ENCODE measurements at places on chromosomes 4 and X.

GRCh38 chr4:119666653-119667091, 38.1 kb upstream of the PDE5A start:
- DNase-seq = no peak

- peak; percentile 19 for DNase-seq
These were observed 20.1 kb upstream of the TCEAL4 start for GRCh38 chrX:103565197-103565596.

DNA sequence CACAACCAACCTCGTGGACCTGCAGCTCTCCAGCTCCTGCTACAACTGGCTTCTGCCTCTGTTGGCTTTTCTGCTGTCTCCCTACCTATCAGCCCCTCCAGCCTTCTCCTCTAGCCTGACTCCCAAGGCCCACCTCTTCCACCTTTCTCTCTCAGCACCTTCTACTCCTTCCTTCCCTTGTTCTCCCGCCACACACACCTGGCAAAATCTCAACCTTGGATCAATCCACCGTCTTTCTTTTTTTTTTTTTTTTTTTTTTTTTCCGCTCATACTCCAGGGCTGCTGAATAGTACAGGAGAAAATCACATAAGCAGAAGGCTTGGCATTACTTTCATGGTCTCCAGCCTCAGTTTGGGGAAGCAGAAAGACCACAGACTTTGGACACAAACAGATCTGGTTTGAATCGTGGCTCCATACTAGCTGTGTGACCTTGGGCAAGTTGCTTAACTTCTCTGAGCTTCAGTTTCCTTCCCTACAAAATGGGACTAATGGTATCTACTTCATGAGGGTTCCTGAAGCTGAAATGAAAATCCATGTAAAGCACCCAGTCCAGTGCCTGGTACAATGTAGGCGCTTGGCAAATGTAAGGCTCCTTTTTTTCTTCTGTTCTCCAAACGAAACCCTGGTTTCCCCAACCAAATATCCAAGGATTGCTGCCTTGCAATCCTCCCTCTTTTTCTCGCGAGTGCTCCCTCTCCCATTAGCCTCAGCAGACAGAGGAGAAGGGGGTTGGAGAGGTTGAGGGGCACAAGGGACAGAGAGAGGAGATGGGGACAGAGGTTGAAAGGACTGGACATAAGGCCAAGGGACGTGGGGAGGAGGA, 1.7 kb downstream of the FGD1 start:
- DNase-seq = no peak

DNA sequence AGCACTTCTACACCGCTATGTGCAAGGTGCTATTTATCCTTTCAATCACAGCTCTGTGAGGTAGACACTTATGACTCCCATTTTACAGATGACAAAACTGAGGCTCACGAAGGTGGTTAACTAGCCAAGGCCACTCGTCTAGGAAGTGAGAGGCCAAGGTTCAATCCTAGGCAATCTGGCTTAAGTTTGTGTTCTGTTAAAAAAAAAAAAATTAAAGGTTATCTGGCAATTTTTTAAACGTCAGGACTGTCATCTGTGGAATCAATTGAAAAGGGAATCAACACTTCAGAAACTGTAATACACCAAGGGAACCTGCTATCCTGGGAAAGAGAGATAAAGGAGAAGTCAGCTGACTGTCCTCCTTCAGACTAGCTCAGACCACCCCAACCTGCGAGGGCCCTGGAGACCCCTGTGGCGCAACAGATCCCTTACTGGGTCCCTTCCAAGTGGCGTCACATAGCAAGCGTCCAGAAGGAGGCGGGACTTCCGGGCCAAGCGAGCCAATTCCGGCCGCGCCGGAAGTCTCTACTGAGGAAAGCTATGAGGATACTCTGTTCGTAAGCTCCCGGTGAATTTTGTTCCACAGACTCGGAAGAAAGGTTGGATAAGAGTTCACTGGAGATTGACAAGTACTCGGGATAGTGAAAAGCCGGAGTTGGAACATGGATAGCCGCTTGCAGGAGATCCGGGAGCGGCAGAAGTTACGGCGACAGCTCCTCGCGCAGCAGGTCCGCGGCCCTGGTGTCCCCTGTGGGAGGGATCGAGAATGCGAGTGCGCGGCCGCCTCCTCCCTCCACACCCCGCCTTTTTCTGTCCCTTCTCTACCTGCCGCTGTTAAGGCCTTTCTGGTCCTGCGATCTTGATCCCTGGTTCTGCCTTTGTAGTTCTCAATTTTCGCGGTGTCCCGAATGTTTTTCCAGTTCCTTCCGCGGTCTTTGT, at the start of gene METTL14:
METTL14 (plus strand) TSS at position 520 of the 939 bp plus-strand sequence; CDS start at position 663, 143 bp downstream.
- DNase-seq = peak; percentile 67

DNA sequence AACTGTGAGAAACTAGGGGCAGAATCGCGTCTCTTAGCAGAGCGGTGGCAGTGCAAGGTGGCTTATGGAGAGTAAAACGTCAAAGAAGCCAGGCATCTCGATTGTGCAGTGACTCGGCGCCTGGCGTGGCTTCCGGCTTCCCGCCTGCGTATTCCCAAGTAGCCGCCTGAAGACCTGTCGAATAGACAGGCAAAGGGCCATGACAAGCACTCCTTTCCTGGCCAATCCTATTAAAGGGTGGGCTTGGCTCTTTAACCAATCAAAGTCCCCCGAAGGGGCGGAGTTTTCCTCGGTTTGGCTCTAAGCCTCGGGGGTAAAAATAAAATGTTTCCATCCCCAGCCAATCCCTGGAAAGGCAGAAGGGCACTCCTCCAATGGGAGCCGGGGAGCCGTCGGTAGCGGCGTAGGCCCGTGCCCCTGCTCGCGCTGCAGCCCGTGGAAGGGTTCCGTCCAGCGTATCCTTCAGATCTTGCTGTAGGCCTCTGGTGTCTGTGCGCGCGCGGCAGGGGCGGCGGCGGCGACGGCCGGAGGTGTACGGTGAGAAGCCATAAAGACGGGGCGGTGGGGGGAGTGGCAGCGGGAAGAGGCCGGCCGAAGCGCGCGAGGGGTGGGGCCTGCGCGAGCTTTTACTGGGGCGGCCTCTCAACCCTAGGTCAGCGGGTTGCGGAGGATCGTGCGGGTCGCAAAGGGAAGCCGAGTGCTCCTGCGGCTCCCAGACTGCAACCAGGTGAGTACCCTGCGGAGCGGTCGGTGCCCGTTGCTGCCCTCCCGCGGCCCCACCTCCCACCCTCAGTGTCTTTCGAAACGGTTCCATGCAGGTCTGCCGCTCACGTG, at the start of gene KANTR:
KANTR (plus strand) TSS at position 395 of the 834 bp plus-strand sequence. CDS start 30,131 bp downstream, outside the sequence.
- DNase-seq = peak; percentile 69

DNA sequence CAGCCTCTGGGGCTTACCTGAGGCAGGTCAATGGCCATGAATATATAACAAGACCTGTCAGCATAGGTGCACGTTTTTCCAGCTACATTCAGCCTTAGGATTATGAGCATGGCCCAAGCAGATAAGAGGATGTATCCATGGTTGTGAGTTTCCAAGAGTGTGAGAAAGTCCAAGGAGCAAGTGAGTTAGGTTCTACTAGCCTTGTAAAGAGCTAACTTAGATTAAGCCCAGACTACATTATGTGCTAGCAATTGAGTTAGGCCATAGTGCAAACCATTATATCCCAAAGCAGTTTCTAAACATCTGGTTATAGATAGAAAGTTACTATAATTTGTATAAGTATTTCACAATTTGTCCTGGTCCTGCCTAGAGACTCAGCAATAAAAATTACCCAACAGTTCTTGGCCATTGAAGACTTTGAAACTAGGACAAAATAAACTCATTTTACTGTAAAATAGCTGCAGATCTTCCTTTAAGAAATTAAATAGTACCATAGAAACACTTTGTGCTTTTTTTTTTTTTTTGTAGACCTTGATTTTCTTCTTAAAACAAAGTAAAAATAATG, 312.0 kb downstream of the CAMK2D start:
- no peak for DNase-seq

GRCh38 chrX:37349221-37350033, at the start of gene PRRG1:
Gene PRRG1 (plus strand): TSS chrX:37349364. CDS start chrX:37406250, 56,886 bp downstream.
- no peak for DNase-seq

- DNase-seq = no peak
These were observed 241.5 kb downstream of the MAML3 start for GRCh38 chr4:139912445-139912844.

- no peak for DNase-seq
These were observed 27.1 kb upstream of the MAP9 start for GRCh38 chr4:155403886-155404285.

- no peak for DNase-seq
These were observed 6.5 kb upstream of the RNF4 start for GRCh38 chr4:2462218-2462991.

GRCh38 chr4:73823760-73824159, 12.7 kb upstream of the CXCL6 start:
- DNase-seq = no peak

DNA sequence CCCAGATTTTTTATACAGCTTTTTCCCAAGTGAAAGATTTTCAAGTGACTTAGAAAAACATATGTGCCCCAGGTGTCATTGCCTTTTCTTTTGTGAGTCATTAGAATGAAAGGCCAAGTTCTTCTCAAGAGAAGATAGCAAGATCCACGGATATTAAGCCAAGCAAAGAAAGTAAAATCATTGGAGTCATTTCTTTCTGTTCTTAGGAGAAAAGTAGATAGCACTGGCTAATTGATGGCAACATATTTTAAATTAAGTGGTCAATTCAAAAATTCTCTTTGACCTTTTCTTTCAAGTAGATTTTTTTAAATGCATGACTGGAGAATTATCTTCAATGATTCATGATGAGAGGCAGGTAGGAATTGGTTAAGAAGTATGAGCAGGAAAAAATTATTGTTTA, 94.4 kb downstream of the HHIP start:
- no peak for DNase-seq

- no peak for DNase-seq
These were observed 136.0 kb downstream of the SLITRK2 start for GRCh38 chrX:145953628-145954027.

DNA sequence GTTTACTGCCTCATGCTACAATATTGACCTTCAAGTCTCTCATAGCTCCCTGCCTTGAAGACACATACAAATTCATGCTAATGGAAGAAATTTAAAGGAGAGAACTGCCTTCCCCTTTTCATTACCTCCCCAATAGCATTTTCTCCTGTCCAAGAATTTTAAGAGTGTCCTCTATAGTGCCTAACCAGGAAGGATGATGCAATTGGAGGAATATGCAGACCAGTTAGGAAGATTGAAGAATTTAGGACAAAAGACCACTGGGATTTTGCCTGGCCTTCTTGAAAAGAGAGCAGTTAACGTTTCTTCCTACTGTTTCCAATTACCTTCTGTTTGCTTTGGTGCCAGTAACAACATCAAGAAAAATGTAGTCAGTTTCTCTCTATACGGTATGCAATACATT, 443.9 kb downstream of the INPP4B start:
- DNase-seq = no peak

GRCh38 chrX:134416087-134416486, 43.9 kb upstream of the HPRT1 start:
- DNase-seq = no peak

DNA sequence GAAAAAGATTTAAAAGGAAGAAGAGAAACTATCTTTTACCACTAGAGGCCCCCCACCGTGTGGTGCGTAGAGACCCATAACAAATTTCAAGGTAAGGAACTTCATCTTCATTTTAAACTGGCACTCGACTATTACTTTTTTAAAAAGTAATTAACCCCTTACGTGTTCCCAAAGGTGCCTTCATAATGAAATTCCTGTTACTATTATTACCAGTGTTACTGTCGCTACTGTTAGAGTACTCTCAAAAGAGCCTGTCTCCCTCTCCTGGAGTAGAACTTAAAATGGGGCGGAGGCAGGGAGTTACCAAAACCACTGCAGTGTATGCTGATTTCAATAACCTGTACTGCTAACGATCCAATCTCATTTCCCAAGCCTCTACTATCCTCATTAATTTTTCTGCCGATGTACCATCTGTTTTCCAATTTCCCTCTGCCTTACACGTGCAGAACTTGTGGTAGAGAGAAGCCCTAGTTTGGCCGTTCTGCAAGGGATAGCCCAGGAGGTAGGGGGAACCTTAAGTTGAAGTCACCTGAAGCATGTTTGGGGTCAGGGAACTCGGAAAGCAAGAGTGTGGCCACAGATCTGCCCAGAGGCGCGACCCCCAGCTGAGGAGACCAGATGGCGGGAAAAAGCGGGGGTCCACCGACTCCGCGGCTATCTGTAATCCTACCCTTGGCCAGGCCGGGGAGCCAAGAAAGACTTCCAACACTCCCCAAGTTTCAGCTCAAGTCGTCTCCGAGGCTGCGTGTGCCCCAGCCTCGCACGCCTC, 720 bp upstream of the STK26 start:
- DNase-seq = no peak
